ENCODE measurements at places on chromosomes 16 and 17.

DNA sequence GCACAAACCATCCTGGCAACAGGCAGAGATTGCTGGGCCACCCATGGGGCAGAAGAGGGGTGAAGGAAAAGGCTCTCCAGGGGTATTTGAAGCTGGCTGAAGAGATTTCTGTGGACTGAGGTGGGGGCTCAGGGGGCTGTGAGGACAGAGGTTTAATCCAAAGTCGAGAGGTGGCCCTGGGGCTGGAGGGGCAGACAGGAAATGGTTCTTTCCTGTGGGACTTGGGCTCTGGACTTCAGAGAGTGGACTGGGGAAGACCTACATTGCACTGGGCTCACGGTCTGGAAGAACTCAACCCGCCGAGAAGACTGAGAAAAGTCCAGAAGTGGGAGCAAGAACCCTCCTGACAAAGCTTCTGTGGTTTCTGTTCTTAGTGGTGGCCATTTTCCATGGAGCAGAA lies 2.9 kb downstream of the CCDC42 start:
- DNase-seq = no peak

- no peak for DNase-seq
Observed at GRCh38 chr17:40961591-40961990, 5.2 kb downstream of the KRT39 start.

GRCh38 chr16:4801962-4802658 lies at the start of gene ROGDI:
TSS of gene ROGDI (minus strand) at chr16:4802633. CDS start at chr16:4802571, 62 bp downstream.
- DNase-seq = peak; percentile 83

DNA sequence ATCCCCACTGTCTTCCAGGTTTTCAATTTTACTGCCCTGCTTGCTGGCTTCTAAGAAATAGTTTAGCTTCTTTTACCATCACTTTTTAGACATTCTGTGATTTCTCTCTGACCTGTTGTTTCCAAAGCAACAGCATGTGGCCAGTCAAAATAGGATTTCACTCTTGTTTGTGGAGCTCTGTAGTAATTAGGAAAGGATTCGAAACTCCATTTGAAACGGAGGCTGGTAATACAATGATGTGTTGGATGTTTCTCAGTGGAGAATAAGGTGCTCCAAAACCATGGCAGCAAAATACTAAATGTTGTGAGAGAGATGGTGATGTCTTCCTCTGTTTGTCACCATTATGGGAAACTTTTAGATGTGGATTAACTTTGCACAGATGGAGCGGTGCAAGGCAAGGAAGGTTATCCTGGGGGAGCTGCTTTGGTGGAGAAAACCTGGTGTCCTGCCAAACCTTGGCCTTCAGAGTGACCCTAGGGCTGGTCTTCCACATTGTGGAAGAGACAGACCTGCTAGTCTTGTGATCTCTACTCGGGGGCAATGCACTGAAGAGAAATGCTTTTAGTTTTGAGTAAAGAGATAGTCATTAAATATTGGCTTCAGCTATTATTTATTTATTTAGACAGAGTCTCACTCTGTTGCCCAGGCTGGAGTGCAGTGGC lies 79.4 kb downstream of the PRKCA start:
- no peak for DNase-seq

DNA sequence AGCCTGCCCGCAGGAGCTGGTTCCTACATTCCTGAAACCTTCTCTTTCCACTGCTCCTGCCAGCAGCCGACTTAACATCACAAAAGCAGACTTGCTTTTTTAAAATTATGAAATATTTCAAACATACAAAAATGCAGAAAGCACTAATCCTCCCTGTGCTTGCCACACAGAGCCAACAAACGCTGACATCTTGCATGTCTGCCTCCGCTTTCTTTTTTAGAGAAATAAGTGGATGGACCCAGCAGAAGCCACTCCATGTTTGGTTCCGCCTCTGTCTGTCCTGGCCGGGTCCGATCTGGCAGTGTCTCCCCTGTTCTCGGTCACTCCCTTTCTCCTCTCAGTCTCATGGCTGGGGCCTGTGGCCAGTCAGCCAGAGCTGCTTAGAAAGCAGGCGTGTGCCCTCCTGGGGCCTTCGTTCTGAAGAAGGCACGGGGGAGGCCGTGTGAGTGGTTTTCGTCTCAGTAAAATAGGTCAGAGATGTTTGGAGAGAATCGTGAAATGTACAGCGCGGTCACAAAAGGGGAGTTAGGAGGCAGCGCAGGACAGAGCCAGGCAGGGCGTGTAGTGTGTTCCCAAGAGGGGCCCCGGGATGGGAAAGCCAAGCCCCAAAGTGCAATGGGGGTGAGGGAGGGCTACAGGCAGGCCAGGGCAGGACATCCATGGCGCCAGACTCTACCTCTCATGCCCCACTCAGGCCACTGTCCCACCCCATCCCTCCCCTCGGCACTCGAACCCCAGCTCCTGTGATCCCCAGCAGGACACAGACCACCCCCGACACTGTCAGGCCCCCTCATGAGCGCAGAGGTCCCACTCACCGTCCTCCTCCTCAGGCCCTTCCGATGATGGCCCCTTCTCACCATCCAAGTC lies 23.2 kb downstream of the MXRA7 start:
- no peak for DNase-seq

DNA sequence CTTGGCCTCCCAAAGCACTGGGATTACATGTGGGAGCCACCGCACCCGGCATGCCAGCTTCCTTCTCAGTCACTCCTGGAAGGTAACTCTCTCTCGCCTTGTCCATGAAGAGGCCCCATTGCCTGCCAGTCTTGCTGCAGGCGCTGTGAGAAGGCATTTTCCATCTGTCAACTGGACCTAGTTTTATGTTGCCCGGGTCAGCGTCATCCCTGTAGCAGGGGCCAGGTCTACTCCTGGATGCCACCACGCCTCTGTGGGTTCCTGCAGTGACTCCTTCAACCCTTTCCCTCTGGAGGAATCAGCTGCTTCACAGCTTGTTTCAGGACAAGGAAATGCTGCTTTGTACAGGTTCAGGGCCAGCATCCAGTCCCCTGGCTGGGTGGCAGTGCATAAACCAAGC lies 2.6 kb upstream of the NLRC3 start:
- DNase-seq = no peak

- DNase-seq = no peak
Observed at GRCh38 chr17:42543190-42544079, 7.4 kb downstream of the NAGLU start.

Data from LNCaP clone FGC (cell line).